ENCODE measurements at places on chromosomes 5 and 9. TPM values are rescaled to one million over a fixed set of nuclear protein-coding genes. Genes with fewer than 3 reads are reported as not detected.

Gene CYLC2
- total RNA-seq = not detected

Gene PCDHA9
- total RNA-seq = under 0.01 TPM

Gene NR5A1
- total RNA-seq = not detected

Gene PCA3
- total RNA-seq = not detected

Gene PHAX
- total RNA-seq = 39.1 TPM

Gene TBCA
- total RNA-seq = 64.0 TPM

Gene ELOVL7
- under 0.01 TPM for total RNA-seq

Gene BAAT
- not detected for total RNA-seq

Gene HMGCS1
- total RNA-seq = 18.4 TPM

Gene GIN1
- total RNA-seq = 4.1 TPM

Gene CPEB4
- total RNA-seq = 12.8 TPM

Gene SUSD1
- 15.6 TPM for total RNA-seq

Gene ANKRD20A1
- total RNA-seq = 1.1 TPM

Gene EQTN
- not detected for total RNA-seq

Gene WDR38
- not detected for total RNA-seq

Gene ORM2
- not detected for total RNA-seq

Gene RNF183
- not detected for total RNA-seq

Gene ZNF454
- 2.8 TPM for total RNA-seq

Gene GPX3
- 54.4 TPM for total RNA-seq

Gene MAP1B
- 145 TPM for total RNA-seq

Gene STPG3
- not detected for total RNA-seq

Gene IQGAP2
- 1.2 TPM for total RNA-seq

Gene IFNB1
- total RNA-seq = not detected

Gene CCDC152
- 1.3 TPM for total RNA-seq

Gene DMRT3
- not detected for total RNA-seq
